EH (cell line): ENCODE measurements at places on chromosomes 7 and 10.

DNA sequence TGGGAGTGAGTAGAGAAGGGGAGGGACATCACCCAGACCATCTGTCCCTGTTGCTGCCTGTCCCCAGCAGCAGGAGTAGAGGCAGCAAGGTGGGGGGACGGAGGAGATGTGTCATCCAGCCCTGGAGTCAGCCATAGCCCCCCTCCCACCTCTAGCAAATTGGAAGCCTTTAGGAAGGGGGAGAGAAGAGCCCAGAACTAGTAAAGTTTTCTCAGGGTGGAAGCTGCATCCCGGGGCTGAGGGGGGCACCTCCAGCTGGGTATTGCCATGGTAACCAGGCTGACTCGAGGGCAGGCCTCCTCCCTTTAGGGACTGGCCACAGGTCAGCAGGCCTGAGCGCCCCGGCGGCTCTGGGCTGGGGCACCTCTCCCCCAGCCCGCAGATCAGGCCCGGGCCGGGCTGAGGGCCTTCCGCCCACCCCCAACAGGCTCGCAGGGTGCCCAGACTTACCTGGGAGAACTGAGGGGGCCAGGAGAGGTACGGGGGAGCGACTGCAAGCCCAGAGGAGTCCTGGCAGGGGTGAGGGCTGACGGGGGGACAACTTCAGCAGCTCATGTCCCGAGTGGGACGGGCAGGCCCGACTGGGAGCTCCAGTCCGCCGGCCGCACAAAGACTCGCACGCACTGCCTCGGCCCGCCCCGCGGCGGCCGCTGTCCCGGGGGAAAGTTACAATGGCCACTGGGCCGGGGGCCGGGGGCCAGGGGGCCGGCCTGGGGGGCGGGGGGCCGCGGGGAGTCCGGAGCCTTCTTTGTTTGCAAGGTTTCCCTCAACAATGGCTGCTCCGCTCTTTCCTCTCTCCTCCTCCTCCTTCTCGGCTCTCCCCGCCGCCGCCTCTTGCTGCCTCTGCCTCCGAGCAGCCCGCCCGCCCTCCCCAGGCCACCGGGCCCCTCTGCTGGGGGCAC is 6.0 kb downstream of the LDB1 start:
- peak; percentile 42 for DNase-seq

DNA sequence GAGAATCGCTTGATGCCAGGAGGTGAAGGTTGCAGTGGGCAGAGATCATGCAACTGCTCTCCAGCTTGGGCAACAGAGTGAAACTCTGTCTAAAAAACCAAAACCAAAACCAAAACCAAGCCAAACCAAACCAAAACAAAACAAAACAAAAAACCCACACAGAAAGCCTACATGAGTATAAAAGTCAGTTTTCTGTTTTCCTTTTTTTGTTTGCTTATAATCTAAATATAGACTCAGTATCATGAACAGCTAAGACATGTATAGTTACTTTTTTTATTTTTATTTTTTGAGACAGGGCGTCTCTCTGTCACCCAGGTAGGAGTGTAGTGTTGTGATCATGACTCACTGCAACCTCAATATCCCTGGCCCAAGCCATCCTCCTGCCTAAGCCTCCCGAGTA is 16.8 kb upstream of the MTPN start:
- DNase-seq = no peak

DNA sequence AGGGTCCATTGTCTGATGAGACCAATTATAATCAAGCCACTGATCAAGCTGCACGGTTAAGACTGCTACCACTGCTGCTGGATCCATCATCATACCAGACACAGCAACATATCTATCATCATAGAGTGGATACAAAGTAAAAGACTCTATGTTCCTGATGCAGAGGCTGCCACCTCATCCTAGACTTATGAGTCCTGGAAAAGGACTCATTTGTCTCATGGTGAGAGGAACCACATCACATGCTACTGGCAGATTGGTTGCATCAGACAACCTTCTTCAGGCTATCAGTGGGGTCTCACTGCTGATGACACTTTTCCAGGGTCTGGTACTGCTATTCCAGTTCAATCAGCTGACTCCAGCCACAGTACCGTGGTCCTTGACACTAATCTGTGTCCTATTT is 79.0 kb downstream of the ABI1 start:
- DNase-seq = peak; percentile 55

DNA sequence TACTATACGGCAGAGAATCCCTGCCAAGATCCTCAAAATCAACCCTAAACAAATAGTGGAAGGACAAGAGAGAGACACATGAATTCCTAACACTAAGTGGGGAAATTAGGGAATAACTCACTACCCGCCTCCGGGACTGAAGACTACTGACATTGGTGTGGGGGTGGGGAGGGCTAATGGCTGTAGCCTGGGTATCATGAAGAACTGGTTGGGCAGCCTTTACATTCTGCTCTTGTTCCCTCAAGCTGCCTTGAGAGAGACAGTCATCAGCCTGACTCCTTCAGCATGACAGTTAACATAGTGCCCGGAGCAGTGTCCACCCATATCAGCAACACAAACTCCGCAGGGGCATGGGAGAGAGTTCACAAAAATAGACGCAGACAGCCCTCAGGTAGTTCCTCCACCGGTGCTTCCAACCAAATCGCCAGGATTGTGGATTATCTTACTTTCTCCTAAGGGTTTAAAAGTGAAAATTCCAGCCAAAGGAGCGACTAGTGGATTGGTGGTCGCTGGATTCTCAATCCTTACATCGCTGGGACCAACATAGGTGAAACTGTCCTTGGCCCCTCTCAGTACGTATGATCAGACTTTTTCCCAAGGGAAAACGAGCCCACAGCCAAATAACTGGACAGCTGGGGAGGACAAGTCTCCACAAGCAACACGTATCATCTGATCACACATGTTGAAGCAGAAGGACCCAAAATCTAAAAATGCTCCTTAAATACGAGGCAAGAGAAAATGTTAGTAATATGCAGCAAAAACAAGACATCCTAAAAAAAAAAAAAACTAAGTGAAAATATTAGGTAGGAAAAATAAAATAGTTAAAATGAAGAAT is 22.6 kb downstream of the TMEM254 start:
- no peak for DNase-seq

GRCh38 chr10:119778776-119779445 is 53.1 kb downstream of the INPP5F start:
- no peak for DNase-seq

- DNase-seq = no peak
Observed at GRCh38 chr7:151017370-151017952, 6.8 kb downstream of the ATG9B start.

- peak; percentile 30 for DNase-seq
Observed at GRCh38 chr10:112687647-112688046, 240.6 kb downstream of the VTI1A start.

GRCh38 chr10:70917226-70917625 is 28.9 kb upstream of the PCBD1 start:
- DNase-seq = no peak

- no peak for DNase-seq
Observed at GRCh38 chr7:108090791-108091460, 39.2 kb downstream of the LAMB4 start.

DNA sequence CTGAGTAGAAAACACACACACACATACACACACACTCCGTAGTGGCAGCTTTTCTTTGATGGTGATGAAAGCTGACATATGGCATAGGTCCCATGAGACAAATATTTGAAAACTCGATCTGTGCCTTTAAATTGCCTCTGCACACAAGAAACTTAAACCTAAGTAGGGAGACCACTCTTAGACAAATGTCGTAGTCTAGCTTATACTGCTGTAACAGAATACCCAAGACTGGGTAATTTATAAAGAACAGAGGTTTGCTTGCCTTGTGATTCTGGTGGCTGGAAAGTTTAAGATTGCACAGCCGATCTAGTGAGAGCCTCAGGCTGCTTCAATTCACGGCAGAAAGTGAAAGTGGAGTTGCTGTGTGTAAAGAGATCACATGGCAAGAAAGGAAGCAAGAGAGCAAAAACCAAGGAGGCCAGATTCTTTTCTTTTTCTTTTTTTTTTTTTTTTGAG is 489.4 kb upstream of the SORCS1 start:
- peak; percentile 60 for DNase-seq
